Memory B cell (primary cell): ENCODE measurements at places on chromosomes 5 and 9.

DNA sequence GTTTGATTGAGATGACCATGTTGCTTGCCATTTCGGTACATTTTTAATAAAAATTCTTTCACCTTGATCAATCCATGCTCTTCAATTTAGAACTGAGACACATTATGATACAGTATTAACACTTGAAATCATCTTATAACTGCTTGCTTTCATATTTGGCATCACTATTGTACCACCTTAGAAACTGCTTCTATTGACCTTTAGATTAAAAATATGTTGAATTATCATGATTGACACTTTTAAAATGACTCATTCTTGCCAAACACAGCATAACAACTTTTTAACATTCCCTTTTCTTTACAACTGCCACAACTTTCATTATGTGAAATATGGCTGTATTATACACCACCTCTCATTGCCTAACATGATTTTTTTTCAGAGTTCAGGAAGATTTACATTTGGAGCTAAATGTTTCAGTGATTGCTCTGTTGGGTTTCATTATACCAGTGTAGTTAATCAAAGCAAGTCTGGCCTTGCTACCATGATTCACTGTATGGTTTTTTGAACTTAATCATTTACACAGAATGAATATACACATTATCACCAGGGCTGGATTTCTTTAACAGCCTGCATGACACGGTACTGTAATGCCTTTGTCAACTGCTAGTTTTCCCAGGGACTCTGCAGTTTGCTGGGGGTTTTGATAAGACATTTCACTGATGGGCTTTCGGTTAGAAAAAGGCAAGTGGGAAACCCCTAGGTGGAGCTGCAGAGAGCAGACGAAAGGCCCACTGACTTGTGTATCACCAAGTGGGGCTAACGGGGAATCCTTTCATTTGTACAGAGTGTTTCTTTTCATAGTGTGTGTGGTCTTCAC, 93.6 kb upstream of the TLE4 start:
- DNase-seq = no peak

GRCh38 chr5:66932457-66932856, 264.1 kb downstream of the CD180 start:
- DNase-seq = no peak

DNA sequence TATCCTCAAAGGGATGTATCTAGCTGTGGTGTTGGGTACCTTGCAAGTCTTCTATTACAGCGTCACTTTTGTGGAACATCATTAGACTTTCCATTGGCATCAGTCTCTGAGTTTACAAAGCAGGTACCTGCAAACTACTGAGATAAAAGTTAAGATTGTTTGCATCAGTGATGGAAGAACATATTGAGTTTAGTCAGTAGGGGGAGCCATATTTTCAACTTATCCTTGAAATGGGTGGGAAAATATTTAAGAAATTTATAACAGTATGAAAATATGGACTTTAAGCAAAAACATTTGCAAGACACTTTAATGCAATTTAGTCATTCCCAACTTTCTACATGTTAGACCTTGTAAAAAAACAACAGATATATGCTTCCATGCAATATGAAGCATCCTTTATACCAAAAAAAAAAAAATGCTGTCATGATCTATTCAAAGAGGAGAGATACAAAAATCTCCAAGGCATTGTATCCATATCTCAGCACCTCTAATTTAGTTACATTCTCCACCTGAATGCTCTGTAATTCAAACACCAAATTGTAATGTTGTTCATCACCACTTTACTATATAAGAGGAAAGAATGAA, 98.6 kb upstream of the ADAMTS19 start:
- DNase-seq = no peak

DNA sequence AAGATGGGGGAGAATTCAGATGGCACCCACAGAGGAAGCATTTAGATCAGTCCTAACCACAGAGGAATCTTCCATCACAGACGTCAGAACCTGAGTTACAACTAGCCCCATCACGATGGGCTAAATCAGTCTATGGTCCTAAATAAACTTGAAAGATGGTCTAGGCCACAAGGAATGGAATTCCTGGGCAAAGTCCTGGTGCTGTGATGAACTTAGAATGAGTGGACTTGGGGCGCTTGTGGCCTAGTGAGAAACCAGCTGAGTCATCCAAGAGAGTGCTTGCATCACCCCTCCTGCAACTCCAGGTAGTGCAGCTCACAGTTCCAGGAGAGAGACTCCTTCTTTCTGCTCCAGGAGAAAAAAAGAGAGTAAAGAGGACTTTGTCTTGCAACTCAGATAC, 722.9 kb upstream of the RGMB start:
- DNase-seq = no peak
